ENCODE measurements at places on chromosomes 6 and 20.

- DNase-seq, result no peak
These were observed 19.7 kb upstream of the UTRN start for GRCh38 chr6:144265390-144265789.

GRCh38 chr20:22373164-22373895 lies 211.0 kb downstream of the FOXA2 start:
- DNase-seq, result no peak

GRCh38 chr6:75169689-75170586 lies 35.9 kb downstream of the COL12A1 start:
- no peak for DNase-seq

- peak; percentile 58 for DNase-seq
These were observed 979 bp upstream of the SOD2 start for GRCh38 chr6:159693894-159694545.

DNA sequence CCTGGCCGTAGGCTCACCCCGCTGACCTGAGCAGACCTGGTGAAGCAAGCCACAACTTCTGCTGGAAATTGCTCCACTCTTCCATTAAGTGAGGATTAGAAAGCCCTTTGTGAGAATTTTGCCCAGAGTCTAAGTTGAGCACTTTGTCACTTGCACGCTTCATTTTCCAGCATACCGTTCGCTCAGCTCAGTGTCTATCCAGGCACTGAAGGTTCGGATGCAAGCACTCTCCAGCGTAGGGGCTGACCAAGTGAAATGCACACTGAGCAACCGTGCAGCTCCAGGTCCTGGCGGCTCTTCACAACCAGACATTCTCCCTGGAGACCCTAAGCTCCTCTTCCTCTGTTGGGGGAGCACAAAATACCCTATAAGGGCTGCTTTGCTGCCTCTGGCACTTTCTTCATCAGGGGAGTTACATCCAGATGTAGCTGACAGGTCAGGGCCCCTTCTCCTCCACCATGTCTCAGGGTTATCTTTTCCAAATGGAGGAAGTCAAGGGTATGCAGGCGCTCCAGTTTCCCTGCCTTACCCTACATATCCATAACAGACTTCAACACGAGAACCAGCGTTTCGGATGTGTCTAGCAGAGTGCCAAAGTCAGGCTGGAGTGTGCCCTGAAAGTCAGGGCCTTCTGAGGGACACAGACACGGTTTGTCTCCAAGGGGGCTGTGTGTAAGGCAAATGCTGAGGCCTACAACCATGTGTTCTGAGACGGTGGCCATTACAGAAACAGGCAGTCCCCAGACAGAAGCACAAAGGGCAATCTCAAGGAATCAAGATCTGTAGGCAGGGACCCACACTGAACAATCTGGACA lies 146.7 kb upstream of the AFDN start:
- DNase-seq, result no peak

DNA sequence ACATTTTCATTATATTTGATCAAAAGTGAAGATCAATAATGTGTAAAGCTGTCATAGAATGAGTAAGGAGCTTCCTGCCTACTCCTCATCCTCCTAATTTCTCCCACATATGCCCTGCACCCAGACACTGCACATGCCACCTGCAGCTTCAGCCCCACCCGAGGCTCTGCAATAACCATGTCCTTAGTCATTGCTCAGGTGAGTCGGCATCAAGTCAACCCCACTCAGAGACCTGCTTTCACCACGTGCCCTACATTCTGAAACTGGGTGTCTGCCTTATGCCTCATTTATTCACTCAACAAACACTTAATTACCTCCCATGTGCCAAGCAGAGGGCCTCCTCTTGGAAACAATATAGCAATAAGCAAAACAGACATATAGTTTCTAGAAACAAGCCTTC lies 15.4 kb upstream of the TNFAIP3 start:
- no peak for DNase-seq

- peak; percentile 92 for DNase-seq
These were observed 33.1 kb downstream of the SCAF8 start for GRCh38 chr6:154766288-154766687.

DNA sequence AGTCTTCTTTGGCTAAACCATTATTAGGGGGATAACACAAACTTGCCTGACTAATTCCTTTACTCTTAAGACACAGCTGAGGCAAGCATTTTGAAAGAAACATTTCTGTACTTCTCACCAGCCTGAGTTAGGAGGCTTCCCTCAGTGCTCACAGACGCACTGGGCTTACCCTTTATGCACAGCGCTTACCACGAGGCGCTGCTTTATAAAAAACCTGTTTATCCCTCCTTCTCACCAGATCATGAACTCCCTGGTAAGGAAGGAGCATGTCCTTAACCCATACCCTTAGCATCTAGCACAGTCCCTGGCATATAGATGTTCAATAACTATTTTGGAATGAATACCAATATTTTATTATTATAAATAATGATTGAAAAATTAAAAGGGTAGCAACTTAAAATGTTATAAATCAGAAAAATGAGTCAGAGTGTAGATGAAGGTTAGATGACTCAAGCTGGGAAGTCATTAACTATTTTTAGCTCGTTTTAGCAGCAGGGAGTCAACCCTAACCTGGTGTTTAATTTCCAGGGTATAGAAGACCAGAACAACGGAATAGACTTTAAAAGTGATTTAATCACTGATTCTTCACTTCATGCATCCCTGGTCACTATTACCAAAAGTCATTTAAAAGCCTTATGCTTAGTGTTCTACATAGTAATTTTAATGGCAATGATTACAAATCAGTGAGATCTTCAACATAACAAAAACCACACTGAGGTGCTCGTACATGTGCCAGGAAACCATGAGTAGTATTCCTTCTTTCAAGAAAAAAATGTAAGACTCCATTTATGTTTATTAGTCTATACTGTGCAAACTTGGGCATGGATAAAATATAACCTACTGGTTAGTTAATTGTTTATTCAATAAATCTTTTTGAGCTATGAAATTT lies 4.1 kb upstream of the TPD52L1 start:
- no peak for DNase-seq

DNA sequence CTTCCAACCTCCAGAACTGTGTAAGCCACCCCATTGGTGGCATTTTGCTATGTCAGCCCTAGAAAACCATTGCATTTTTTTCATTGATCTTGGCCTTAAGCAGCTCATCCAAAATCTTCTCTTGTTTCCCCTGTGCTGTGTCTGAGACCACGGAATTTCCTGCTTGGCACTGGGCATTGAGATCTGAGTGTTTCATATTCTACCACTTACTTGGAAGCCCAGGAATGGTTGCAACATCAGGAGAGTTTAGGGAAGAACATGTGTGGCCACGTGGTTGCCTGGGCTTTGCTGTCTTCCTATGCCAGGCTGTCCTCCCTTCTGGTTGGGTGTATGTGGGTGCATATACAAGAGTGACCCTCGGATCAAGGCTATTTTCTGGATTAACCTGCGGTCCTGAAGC lies 139.3 kb upstream of the PMEPA1 start:
- no peak for DNase-seq

DNA sequence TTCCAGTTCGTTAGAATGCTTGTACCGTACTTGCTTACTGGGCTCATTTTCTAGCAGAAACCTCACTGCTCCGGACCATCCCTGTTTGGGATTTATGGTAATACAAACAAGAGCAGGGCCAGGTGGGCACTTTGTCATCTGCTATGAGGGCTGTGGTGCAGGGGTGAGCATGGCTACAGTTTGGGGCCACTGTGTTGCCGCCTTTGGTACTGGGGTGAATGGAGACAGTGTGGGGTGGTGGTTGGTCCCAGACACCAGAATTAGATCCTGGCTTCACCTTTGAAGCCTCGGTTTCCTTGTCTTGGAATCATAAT lies 95.0 kb downstream of the TOX2 start:
- no peak for DNase-seq

- DNase-seq, result no peak
These were observed 13.0 kb downstream of the GFOD1 start for GRCh38 chr6:13474360-13474759.

DNA sequence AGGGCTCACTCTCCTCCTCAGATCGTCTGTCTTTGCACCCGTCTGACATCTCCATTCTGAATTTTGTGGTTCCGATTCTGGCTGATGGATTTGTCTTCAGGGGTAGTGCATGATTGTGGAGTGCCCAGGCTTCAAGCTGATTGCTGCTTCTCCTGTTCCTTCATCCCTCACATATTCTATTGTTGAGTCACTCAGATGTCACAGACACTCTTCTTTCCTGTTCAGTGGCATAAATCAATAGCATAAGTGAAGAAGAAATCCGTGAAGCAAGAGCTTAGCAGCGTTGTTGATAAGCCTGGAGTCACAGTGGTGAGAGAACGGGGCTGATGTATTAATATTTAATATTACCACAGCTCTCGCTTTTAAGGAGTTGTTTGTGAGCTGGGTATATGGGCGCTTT lies 152.5 kb downstream of the MTHFD1L start:
- DNase-seq, result no peak

DNA sequence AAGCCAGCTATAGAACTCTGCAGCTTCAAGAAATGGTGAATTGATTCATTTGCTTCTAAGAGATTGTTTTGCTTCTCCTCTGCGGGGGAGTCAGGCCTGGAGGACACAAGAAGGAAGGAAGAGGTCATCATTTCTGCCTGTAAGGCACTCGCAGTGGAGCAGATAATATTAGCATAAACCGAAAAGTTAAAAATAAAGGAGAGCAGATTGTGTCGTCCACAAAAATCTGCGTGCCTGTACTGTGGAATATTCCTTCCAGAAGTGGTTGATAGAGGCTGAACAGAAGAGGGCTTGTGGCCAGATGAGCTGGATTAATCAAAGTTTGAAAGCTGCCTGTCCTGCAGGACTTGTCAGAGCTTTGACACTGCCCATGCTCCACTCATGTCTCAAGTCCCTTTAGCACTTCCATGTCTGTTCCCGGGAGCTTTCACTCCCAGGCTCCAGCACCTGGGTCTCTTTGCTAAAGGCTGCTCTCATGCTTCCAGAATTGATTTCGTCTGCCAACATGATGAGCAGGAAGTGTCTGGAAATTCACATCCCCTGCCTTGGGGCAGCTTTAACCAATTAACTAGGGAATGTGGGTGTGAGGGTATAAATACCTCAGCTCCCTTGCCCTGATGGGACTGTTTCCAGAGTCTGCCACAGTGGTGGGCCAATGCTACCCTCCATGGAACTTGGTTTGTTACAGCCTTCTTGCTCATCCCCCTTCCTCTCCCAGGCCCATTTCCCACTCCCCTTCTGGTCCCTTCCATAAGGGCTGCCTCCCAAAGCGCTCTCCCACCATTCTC lies 65.1 kb upstream of the STX16 start:
- DNase-seq, result no peak

DNA sequence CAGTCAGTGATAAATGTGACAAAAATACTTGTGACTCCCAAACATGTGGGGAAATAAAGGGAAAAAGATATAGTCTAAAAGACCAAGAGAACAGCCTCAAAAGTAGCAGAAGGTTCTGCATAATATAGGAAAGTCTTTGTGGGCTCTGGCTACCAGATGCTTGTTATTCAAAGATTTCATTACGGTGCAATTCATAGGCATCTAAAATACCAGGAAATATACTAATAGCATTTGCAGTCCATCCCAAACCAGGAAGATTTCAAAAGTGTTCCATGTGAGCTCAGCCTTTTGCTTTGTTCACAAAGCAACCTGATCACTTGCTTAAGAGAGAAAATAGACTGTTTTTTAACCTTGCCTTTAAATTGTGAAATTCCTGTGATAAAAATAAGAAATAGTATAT lies 506.7 kb upstream of the MARCKS start:
- no peak for DNase-seq

GRCh38 chr20:37309936-37310590 lies 20.6 kb downstream of the MANBAL start:
- DNase-seq, result no peak

DNA sequence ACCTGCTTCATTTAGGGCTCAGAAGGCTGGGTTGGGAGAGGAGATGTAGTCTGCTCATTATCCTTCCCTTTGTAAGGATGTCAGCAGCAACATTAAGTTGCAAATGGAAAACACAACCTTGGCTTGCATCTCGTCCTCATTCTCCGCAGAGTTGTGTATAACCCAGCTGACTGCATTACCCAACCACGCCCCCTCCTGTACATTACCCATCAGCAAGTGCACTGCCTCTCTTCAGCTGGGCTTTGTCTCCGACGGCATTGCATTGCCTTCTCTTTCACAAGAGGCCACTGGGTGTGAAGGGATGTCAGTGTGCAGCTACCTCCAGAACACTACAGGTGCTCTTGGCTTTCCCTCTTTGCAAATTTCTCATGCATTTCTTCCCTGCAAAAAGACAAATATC lies 128.7 kb upstream of the TSHZ2 start:
- DNase-seq, result no peak

DNA sequence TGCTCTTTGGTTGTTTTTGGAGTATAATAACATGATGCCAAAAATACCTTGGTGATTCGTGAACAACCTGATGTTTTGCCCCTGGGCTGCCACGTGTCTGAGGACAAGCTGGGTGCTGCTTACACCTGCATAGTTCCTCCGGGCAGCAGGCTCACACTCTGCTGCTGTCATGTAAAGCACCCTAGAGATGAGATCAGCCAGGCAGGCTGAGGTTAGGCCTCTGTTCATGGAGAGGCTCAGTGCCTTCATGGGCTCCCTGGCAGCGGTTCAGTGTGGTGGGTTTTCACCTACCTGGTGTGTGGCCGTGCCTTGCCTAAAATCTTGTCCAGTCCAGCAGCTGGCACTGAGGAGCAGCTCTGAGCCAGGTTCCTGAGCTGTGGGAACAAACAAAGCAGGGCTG lies 60.1 kb upstream of the TAGAP start:
- no peak for DNase-seq

- no peak for DNase-seq
These were observed 25.8 kb downstream of the LY86 start for GRCh38 chr6:6614096-6614982.

- DNase-seq, result peak; percentile 5
These were observed 76.6 kb upstream of the PROKR2 start for GRCh38 chr20:5393218-5393870.

- no peak for DNase-seq
These were observed 5.3 kb upstream of the AKAP7 start for GRCh38 chr6:131129689-131130553.

DNA sequence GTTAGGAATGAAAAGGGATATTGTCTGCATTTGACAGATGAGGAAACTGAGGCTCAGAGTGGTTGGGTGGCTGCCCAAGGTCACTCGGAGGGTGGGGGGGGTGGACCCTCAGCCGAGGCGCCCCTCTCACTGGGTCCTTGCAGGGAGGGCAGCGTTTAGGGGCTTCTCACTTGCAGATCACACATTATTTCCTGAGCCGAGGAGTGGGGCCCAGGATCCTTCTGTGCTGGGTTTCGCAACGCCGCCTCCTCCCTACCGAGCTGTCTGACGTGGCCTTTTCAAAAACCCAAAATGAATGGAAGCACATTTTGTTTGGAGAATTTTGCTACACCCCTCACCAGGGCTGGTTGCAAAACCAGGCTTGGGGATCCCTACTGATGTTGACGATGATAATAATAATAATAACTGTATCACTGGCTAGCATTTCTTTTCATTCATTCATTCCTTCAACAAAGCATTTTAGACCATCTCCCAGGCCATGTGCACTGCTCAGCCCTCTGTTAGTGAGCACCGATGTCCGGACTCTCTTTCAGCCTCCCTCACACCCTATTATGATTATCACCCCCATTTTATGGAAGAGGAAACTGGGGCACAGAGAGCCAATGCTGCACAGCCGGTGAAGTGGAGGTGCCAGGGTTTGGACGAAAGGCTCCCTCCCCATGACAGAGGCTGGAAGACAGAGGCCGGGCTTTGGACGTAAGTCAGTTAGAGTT lies 5.2 kb downstream of the DLGAP4 start:
- no peak for DNase-seq

- peak; percentile 64 for DNase-seq
These were observed 563 bp downstream of the MGME1 start for GRCh38 chr20:17969278-17969883.
